Natural killer cell treated with Interleukin-12 subunit alpha and Interleukin-12 subunit beta and Interleukin-15 and Interleukin-18, amount 100 ng/mL, for 72 hours (primary cell): ENCODE measurements at places on chromosomes 7 and 10. TPM values are rescaled to one million over a fixed set of nuclear protein-coding genes. Genes with fewer than 3 reads are reported as not detected.

- DNase-seq, result no peak
Measured at GRCh38 chr10:81876253-81877077, 1.5 kb downstream of the NRG3 start.

The RBM20 gene
- total RNA-seq, result not detected

DNA sequence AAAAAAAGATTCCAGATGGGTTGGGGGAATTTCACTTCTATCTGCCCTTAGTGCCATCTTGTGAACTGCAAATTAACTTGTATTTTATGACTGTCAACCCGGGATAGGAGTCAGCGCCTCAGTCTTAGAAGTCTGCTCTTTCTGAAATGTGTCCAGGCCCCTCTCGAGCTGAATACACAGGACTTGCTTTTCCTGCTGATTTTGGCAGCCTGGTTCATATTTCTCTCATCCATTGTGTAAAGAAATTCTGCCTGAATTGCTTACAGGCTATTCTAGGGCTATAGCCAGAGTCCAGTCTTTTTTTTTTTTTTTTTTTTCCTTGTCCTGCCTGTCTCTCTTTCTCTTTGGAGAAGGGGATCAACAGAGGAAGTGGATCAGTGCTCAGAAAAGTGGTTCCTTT is 24.6 kb downstream of the GATA3 start:
- no peak for DNase-seq

- no peak for DNase-seq
Measured at GRCh38 chr7:54390565-54390964, 151.6 kb upstream of the VSTM2A start.

DNA sequence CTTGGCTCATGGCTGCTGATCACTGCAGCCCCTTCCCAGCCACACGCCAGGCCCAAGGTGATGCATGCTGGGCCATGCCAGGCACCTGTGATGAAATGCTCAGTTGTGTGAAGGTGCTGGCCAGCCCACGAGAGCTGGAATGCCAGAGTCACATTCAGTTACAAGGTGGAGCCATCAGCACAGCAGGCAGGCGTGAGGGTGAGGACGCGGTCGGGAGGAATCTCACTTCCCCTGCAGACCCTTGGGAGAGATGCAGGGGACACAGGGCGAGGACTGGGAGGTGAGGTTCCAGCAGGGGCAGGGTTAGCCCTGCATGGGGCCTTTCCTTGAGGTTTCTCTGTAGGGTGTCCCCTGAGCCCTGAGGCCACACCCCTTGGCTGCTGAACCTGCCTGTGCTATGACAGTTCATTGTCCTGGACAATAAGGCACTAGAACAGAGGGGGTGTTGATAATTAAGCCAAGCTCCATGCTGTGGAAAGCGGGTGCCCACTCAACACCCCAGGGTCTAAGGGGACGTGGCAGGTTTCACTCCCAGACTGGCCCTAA is 82.4 kb downstream of the ADARB2 start:
- no peak for DNase-seq

The PCLO gene
- not detected for total RNA-seq

GRCh38 chr7:114504586-114504985 is 90.0 kb downstream of the FOXP2 start:
- no peak for DNase-seq
